Right ventricle myocardium superior (tissue), 1 donor: ENCODE measurements at places on chromosomes 11 and 22.

DNA sequence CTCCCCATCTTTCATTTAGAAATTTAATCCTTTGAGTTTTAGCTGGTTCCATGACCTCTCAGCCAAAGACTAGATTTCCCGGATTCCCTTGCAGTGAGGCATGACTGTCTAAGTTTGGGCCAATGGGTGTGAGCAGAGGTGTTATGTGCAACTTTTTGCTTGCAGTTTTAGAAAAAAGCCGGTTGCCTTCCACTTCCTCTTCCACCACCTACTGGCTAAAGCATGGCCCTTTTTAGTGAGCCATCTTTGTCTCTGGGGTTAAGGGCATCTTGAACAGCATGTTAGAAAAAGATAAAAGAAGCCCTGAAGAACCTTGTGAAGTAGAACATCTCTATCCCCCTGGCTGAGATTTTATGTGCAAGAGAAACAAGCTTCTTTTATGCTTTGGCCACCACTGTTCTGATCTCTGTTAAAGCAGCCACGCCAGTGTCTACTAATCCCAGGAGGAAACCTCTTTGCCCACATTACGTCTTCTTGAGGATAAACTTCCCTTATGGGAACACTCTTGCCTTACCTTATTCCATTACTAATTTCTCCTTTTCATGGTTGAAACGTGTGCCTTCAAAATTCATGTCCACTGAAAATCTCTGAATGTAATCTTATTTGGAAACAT is 279.9 kb downstream of the TENM4 start:
- no peak for DNase-seq

GRCh38 chr11:121696177-121696871 is 243.6 kb upstream of the SORL1-AS1 start:
- DNase-seq = no peak

- no peak for DNase-seq
Observed at GRCh38 chr11:29263971-29264682, 752.7 kb downstream of the KCNA4 start.

- DNase-seq = no peak
Observed at GRCh38 chr11:114098927-114099326, 39.4 kb downstream of the ZBTB16 start.

- DNase-seq = no peak
Observed at GRCh38 chr11:26712497-26712896, 9.4 kb downstream of the SLC5A12 start.

- no peak for DNase-seq
Observed at GRCh38 chr11:62241095-62241494, 944 bp upstream of the SCGB1D2 start.

DNA sequence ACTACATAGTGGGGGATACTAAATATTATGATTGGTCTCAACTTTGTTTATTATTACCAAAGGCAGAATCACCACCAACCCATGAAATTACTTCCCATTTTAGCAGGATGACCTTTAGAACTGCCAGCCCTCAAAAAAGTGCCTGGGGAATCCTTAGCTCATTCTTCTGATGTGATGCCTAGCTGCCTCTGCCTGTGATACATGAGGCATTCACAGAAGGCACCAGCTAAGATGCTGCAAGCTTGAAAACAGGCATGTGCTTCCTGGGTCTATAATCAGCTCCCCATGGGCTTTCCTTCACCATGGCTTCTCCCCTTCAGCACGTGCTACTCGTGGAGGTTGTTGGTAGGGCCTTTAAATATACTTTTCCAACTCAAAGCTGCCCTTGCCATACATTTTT is 50.4 kb upstream of the ARHGAP20 start:
- DNase-seq = no peak

GRCh38 chr11:22555881-22556280 is 69.7 kb downstream of the FANCF start:
- no peak for DNase-seq

- DNase-seq = peak; percentile 51
Observed at GRCh38 chr11:8839957-8840945, 70.7 kb upstream of the AKIP1 start.

GRCh38 chr11:47863898-47864430 is 15.8 kb upstream of the NUP160 start:
- no peak for DNase-seq

GRCh38 chr11:10438458-10438857 is 16.6 kb upstream of the AMPD3 start:
- no peak for DNase-seq

DNA sequence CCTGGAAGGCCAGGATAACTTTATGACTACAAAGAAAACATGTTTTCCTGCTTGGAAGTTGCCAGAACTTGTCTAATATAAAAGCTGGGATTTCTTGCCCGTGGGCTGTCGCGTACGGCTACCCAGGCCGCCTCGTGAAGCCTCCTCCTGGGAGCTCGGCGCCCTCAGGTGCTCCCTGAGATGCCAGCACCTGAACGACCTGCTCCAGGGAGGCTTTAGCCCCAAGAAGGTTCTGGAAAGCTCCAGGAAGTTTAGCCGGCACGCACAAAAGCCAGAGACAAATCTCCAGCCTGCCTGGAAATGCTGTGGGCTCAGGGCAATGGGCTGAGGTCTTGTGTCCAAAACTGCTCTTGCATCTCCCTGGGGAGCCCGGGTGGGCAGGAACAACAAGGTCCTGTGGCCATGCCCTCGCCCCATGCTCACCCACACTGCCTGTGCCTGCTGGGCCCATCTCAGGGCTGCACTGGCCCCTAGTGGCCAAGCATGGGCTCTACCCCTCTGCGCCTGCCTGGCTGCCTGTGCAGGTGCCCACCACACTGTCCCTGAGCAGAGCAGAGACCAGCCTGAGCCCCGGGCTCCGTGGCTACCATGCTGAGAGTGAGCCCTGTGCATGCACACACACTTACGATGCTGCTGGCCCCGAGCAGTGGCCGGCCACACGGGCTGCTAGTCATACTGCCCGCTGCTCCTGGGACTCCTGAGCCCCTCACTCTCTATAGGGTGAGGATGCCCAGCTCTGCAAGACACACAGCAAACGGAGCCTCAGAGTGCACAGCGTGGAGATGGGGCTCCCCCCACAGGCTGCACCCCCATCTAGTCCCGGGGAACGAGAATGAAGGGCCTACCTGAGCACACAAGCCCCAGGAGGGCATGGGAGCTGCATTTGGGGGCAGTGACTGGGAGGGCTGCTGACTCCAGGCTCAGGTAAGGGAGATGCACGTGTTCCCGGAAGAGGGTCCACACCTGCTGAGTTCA is 4.9 kb upstream of the CELSR1 start:
- DNase-seq = peak; percentile 79

DNA sequence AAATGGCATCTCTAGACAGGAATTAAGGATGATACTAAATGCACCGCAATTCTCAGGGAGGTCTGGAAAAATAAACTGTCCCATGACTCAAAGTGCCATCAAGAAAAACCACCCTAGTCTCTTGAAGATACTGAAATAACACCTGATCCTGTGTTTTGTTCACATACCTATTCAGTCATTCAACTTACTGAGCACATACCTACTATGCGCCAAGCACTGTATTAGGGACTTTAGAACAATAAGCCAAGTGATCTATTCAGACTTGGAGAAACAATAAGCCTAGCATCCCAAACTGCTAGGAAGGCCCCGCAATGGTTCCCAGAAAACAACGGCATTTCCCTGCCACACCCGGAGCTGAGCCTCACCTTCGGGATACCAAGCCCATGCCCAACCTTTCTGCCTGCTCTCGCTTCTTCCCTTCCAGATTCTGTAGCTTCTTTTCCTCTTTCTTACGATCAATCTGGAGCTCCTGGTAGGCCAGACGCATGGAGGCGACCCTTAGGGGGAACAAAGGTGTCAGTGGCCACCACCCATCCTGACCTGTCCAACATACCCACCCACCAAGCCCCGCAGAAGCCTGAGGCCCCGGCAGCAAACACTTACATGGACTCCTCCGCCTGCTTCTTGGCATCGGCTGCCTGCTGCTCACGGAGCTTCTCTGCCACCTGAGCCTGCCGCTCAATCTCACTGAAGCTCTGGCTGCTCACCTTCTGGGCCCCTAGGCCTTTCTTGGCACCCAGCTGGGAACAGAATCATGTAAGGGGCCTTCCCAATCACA is 5.4 kb downstream of the ARFGAP2 start:
- no peak for DNase-seq

- DNase-seq = peak; percentile 49
Observed at GRCh38 chr11:43282607-43283440, 29.0 kb upstream of the API5 start.

DNA sequence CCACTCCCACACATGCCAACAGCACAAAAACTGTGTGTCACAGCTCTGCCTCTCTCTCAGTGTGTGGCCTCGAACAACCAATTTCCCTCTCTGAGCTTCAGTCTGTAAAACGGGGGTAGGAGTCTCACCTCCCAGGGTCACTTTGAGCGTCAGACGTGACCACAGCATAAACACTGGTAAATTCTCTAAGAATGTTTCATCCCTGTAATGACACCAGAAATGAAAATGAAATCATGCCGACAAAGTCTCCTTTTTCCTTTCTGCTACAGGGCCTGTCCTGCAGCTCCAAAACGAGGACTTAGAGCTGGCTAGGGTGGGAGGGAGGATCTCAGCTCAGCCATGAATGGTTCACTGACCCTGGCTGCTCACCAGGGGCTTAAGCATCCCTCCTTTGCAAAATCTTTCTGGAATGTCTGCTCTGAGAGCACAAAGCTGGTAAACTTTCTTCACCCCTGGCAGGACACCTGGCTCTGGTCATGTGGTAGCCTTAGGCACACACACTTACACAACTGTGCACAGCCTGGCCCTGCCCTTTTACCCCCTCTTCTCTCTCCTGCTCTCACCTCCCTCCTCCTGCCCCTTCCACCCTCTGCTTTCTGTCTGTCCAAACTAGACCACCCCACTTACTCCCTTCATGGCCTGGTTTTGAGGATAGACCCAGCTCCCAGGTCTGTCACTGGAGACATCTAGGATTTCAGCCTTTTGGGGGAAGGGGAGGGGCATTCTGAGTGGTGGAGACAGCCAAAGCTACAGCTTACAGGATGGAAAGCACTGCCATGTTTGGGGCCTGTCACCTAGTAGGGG is 12.3 kb upstream of the TSKU start:
- DNase-seq = no peak

DNA sequence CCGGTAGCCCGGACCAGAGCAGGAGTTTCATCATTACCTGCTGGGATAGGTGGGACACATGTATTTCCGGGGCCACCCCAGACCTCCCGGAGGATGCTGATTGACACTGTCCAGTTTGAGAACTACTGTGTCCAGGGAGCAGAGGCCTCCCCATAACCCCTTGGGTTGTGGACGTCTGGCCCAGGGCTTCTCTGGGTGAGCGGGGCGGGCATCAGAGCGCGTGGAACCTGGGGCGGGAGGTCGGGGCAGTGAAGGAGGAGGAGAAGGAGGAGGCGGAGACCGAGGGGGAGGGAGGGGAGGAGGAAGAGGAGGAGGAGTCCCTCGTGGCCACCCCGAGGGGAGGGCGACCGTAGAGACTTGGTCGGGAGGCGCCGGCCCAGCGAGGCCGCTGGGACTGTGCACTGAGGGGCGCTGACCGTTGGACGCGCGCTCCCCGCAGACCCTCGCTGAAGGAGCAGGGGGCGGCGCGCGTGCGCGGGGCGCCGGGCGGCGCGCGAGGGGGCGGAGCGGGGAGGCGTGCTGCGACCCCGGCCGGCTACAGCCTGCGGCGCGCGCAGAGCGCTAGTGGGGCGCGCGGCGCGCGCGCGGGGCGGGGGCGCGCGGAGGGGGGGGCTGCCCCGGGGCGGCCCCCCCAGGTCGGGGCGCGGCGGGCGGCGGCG is at the start of gene GRK3:
TSS of gene GRK3 (plus strand) at position 356 of the 659 bp plus-strand sequence. CDS start 366 bp downstream, outside the sequence.
- peak; percentile 81 for DNase-seq

- DNase-seq = no peak
Observed at GRCh38 chr11:65204646-65205601, 23.2 kb downstream of the CAPN1 start.

GRCh38 chr11:11884774-11885481 is 43.2 kb downstream of the USP47 start:
- no peak for DNase-seq

- peak; percentile 17 for DNase-seq
Observed at GRCh38 chr22:20960609-20961008, 6.4 kb upstream of the AIFM3 start.

DNA sequence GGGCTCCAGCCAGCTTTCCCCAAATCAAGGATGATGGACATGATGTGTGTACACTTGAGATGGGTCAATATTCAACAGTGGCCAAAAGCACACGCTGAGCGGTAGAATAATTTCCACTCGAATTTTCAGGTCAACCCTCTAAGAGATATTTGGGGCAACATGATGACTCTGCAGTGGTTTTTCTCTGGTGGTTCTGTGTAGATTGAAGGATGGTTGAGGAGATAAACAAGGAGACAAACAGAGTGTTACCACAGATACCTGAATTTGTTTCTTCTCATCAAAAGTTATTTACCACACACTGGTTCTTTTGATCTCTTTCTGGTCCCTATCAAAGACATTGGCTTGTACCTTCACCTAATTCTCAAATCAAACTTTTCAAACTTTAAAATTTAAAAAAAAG is 242.0 kb downstream of the ETS1 start:
- no peak for DNase-seq

DNA sequence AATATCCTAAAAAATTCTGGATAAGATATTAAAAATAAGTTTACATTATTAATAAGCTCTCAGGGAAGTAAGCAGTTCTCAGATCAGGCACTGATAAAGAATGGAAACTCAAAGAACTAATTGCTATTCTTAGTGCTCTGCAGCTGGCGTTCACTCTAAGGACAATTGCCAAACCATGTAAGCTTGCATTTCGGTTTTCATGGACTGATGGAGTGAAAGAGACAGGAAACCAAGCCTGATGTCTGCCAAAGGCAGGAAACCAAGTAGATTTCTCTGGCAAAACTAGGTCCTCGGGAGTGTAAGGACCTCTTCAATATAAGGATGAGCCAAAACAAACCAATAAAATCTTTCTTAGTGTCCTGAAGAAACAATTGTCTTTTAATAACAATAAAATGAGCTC is 355.2 kb downstream of the RAB38 start:
- DNase-seq = no peak

DNA sequence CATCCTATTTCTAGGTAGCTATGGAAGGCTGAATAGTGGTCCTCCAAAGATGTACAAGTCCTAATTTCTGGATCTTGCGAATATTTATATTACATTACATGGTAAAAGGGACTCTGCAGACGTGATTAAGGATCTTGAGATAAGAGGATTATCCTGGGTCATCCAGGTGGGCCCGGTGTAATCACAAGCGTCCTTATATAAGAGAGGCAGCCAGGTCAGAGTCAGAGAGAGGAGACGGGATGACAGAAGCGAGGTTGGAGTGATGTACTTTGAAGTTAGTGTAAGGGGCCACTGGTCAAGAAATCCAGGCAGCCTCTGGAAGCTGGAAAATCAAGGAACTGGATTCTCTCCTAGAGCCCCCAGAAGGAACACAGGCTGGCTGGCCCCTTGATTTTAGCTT is 70.1 kb upstream of the MYOD1 start:
- no peak for DNase-seq

GRCh38 chr11:111975076-111975806 is 38.1 kb downstream of the DIXDC1 start:
- DNase-seq = peak; percentile 46
